ENCODE measurements at places on chromosomes 5 and 9.

DNA sequence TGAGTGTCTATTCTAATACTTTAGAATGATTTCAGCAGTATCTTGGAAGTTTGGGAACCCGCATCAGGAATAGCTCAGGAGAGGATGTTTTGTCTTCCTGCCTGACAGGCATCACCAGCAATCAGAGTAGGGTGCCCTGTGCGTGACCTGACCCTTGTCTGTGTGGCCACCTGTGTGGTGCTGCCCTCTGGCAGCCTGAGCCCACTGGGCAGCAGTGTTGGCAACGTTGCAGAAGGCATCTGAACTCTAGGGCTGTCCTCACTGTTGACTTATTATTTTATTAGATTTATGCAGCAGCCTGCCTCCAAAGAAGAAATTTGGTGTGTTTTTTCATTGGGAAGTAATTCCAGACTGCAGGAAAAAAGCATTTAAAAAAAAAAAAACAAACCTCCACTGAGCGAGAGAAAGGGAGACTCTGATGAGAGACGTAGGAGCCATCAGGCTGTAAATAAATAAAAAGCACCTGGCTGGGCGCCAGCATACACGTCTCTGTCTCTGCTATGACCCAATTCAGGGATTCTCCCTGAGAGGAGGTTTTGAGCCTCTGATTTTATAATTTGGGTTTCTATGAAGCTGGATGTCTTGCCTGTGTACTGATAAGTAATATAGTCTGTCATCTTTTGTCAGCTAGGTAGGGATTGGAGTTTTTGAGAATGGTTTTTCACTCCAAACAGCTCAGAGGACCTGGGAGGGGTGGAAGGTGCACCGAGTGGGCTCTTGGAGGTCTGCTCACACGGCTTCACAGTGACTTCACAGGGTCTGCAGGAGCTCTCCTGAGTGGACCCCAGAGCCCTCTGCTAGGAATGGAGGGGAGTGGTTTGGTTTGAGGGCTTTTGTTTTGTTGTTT lies 49.0 kb downstream of the FAM78A start:
- peak; percentile 20 for DNase-seq

GRCh38 chr5:73154208-73155006 lies 18.6 kb upstream of the TMEM174 start:
- no peak for DNase-seq

- no peak for DNase-seq
Observed at GRCh38 chr5:139951296-139951924, 91.7 kb downstream of the NRG2 start.

DNA sequence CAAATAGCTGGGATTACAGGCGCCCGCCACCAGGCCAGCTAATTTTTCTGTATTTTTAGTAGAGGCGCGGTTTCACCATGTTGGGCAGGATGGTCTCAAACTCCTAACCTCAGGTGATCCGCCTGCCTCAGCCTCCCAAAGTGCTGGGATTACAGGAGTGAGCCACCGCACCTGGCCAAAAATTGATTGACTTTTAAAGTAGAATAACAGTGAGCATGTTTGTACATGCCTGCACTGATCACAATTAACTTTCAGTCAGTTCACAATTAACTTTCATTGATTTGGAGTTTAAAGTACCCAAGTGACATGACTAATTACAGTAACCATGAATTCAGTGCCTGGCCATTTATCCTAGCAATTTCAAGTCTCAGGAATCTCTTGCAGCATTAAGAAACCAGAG lies 61.3 kb downstream of the ANKH start:
- no peak for DNase-seq

- DNase-seq = no peak
Observed at GRCh38 chr5:132487095-132487428, 3.5 kb downstream of the IRF1 start.

DNA sequence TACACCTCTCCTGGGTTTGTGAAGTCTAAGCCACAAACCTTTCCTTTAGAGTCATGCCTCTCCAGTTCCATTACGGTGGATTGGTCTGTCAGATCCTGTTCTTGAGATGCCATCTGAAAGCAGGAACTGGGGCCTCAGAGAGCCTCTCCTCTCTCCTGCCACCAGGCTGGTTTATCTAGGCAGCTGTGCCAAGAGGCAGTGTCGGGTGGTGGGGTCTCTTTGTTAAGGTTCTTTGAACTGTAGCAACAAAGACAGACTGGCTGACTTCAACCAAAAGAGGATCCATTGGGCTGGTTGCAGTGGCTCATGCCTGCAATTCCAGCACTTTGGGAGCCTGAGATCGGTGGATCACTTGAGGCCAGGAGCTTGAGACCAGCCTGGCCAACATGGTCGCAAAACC lies 66.0 kb upstream of the ANGPTL2 start:
- DNase-seq = no peak

GRCh38 chr9:22214497-22215031 lies 205.5 kb upstream of the CDKN2B start:
- DNase-seq = peak; percentile 89

DNA sequence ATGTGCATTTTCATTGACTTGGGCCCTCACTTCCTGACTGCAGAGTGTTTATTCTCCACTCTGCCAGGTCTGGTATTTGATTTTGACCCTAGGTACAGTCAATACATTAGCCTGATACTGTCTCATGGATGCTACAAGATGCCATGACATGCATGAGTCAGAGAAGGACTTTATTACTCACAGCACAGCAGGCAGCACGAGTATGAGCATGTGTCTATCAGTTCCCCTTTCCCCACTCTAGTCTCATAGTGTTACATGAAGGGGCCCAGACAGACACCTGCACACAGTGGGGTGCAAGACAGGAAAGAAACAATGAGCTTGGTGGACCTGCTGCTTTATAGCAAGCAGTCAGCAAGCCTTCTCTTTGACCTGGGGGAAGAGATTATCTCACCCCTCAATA lies 19.6 kb downstream of the ITGA2 start:
- no peak for DNase-seq

GRCh38 chr9:13070612-13071595 lies 208.6 kb downstream of the MPDZ start:
- DNase-seq = no peak

DNA sequence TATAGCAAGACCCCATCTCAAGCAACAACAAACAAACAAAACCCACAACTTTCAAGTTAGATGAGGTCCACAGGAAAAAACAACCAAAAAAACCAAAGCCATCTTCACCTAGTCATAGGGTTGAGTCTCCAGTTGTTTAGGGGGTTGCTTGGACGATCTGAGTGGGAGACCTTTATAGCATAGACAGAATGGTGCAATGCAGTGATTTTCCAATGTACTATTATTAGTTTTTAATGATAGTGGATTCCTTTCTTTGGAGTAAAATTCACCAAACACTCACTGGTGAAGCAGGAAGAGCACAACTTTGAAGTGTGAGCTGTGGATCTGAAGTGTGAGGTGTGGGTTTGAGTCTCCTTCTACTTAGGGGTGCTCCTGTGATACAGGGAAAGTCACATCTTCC lies 67.0 kb upstream of the KLF9 start:
- no peak for DNase-seq

GRCh38 chr5:124878583-124879342 lies 132.3 kb upstream of the ZNF608 start:
- no peak for DNase-seq

- no peak for DNase-seq
Observed at GRCh38 chr5:156920861-156921431, 42.1 kb downstream of the TIMD4 start.

DNA sequence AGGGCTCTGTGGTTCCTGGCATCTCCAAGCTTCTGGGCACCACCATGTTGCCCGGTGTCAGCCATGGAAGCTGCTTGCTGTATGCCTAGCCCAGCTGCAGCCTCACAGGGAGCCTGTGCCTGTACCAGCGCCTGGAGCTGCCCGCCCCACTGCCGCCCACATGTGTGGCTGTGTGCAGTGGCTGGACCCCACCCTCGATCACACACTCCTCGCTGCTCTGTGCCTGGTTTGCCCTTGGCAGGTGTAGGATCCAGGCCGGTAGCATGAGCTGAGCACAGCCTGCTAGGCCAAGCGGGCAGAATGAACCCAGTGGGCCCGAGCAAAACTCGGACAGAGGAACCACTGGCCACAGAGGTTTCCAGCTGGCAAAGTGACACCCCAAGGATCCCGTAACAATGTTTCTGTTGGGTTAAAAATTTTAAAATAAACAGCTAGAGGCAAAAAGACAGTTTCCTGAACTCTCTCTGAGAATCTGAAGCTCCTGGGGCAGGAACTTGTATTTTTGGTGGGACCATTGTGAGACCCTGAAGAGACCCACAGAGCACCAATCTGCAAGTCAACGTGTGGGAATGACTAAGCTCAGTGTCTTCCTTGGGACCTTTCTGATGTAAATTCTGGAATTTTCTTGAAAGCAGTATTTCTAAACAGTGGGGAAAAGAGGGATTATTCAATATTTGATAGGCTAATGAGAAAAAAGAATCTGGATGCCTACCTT lies 73.1 kb upstream of the CCDC112 start:
- DNase-seq = no peak

GRCh38 chr5:147391781-147392180 lies 118.1 kb downstream of the DPYSL3 start:
- DNase-seq = no peak

- peak; percentile 3 for DNase-seq
Observed at GRCh38 chr9:87662808-87663528, 63.0 kb upstream of the CTSL start.

- no peak for DNase-seq
Observed at GRCh38 chr9:89879276-89879675, 274.5 kb downstream of the GADD45G start.

DNA sequence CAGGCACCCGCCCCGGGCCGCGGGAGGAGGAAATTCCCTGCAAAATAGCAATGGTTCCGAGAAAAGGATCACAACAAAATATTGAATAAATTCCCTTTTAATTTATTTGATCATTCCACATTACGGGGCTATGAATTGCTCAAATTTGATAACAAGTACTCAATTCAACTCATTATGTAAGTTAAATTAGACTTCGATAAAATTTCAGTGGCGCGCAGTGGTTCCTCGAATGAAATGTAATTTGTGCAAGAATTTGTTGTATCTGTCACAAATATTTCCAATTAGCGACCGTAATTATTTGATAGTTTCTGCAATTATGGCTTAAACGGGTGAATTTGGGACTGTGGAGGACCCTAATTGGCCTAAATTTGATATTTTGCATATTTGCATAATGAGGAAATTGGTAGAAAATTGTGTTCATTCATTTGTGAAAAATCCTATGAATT lies 76.0 kb upstream of the TBCA start:
- no peak for DNase-seq

DNA sequence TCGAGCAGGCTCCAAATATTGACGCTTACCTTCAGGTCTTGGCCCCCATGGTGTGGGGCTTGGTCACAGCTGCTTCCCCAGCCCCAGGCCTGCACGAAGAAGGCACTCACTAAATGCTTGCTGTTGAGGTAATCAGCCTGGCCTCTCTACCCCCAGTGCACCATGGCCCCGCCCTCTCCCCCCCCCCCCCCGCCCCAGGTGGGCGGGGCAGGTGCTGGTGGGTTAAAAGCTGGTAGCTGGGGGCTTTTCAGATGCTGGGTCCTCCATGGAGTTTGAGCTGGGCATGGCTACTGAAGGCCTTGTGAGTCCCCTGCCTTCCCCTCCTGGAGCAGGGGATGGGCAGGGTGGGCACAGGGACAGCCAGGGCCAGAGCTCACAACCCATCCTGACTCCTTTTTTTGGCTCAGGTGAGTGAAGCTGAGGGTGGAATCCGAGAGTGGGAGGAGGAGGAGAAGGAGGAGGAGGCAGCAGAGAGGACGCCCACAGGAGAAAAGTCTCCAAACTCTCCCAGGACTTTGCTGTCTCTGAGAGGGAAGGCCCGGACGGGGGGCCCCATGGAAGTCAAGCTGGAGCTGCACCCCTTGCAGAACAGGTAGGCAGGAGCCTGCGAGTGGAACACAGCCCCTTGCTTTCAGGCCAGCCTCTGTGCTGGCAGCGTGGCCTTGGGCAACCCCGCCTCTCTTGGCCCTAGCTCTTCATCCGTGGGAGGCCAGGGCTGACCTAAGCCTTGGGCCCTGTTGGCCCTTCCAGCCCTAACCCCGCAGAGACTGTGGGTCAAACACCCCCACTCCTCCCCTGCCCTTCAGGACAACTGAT lies 4.4 kb upstream of the TSPAN17 start:
- no peak for DNase-seq

DNA sequence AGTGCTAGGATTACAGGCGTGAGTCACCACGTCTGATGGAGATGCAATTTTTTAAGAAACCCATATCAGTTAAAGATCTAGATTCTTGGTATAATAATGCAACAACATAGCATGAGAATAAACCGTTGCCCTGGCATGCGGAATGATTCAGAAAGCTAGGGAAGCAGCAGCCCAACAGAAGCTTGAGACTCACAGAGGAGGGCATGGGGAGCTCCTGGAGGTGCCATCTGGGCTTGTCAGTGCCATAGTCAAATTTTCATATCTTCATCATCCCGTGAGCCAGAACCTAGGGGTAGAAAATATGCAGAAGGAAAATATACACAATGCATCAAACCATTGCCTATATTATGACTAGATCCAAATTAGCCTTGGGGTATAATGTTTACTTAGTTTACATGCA lies 118.7 kb upstream of the ADAMTS16 start:
- no peak for DNase-seq

DNA sequence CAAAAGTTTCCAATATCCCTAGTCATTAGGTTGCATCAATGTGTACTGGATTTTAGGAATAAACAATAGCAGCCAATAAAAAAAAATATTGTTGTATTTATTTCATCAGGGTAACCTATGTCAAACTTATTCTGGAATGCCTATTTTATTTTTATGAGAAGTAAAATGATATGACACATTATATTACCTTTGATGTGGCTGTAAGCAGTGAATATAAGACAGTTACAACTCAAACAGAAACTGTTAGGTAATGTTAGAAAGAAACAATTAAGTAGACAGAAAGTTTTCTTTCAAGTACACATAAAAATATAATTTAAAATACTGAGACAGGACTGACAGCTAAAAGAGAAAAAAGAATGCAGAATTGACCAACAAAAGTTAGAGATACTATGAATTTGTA lies 65.5 kb downstream of the GNG10 start:
- no peak for DNase-seq

DNA sequence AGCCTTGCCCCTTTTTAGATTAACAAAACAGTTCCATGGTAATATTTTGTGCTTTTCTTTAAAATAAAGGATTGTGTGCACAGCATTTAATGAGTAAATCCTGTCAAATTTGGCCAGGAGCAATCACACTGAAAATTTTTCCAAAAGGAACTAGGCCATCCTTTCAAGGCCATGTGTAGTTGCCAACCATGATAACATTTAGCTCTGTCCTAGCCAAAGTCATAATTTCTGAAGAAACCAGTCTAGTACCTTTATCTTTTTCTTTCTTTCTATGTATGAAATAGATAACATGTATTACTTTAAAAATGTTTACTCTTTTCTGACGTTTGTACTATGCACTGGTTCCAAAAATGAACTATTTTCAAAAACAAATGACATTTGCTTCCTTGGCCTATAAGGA lies 143.7 kb downstream of the PBX3 start:
- peak; percentile 46 for DNase-seq

- no peak for DNase-seq
Observed at GRCh38 chr9:29806937-29807618, 2233.8 kb upstream of the C9orf72 start.

All from NCI-H1694 treated with DMSO at 0.1 percent for 48 hours (cell line).